Panc1 (cell line): ENCODE measurements at places on chromosomes 16 and 17.

GRCh38 chr17:74803971-74804370, 27.8 kb upstream of the NAT9 start:
- no peak overlapping the region for H3K27ac ChIP-seq
- no peaks in the 10 kb centered on the region; the same call in 1 of the 2 replicates for H3K4me1 ChIP-seq
- no peak for DNase-seq
- H3K27me3 ChIP-seq = no peaks in the 10 kb centered on the region
- H3K36me3 ChIP-seq = no peaks in the 10 kb centered on the region

GRCh38 chr16:64077242-64077641, 1044.6 kb downstream of the CDH11 start:
- H3K4me1 ChIP-seq = no peaks in the 10 kb centered on the region
- no peaks in the 10 kb centered on the region for H3K27me3 ChIP-seq
- H3K27ac ChIP-seq = no peak overlapping the region
- H3K4me3 ChIP-seq = no peak overlapping the region
- H3K36me3 ChIP-seq = no peaks in the 10 kb centered on the region

DNA sequence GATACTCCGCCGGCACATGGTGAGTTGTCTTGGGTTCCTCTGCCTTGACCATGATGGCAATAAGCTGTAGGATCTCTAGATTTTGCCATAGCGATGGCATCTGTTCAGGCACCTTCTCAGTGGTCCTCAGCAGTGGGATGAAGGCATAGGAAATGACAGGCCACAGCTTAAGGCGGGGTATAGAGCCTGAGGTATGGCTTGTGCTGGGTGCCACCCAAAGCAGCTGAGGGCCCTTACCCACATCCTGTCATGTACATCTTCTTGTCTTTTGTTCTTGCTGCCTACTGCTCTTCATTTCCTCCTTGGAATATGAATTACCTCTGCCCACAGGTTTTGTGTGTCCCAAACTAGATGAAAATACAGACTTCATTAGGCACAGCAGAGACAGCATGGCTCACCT, 29.5 kb downstream of the KAT7 start:
- H3K27me3 ChIP-seq = no peaks in the 10 kb centered on the region
- H3K4me3 ChIP-seq = no peak overlapping the region
- peaks cover 25% of the 10 kb centered on the region for H3K36me3 ChIP-seq
- H3K4me1 ChIP-seq = no peaks in the 10 kb centered on the region

- H3K4me1 ChIP-seq = no peaks in the 10 kb centered on the region
- no peaks in the 10 kb centered on the region for H3K36me3 ChIP-seq
- no peak overlapping the region for H3K27ac ChIP-seq
These were observed 175.8 kb upstream of the MAF start for GRCh38 chr16:79776243-79776847.

GRCh38 chr16:15041271-15042004, 14.4 kb downstream of the NTAN1 start:
- no peak overlapping the region for H3K27ac ChIP-seq
- no peak for DNase-seq
- no peaks in the 10 kb centered on the region for H3K27me3 ChIP-seq
- no peaks in the 10 kb centered on the region for H3K4me1 ChIP-seq

- H3K4me1 ChIP-seq = no peaks in the 10 kb centered on the region
- H3K27ac ChIP-seq = no peak overlapping the region
- H3K4me3 ChIP-seq = no peak overlapping the region
These were observed 28.5 kb upstream of the SLC38A8 start for GRCh38 chr16:84071121-84071520.
